ENCODE measurements at places on chromosomes 5 and 9.

DNA sequence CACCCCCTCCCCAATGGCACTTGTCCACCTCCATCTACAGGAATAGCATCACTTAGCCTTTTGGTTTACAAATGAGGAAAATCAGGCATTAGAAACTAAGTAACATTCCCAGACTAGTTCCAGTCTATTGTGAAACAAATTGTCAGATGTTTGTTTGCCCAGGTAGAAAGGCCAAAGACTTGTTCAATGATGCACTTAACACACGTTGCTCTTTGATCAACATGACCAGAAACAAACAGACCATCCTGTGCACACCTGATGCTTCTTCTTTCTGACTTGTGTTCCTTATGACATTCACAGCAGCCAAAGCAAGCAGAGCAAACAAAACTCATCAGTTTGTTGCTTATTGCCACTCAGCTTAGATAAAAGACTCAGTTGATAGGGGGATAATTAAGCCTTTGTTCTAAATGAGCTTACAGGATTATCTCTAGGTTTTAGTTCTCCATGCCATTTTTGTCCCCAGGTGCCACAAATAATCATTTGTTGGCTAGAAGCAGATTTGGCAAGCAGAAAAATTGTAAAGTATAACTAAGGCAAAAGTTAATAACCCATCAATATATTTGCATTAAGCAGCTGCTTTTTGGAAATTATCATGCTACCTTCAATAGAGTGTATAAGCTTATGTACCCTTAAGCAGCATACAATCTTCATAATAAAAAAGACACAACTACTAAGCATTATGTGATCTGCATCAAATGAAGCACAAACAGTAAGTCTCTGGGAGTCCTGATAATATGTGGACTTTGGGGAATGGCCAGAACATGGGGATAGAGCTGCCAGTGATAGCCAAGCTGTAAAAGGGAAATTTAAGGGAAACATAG lies 26.3 kb upstream of the FST start:
- DNase-seq: no peak

- DNase-seq: no peak
Observed at GRCh38 chr9:75183306-75183705, 95.0 kb downstream of the OSTF1 start.

DNA sequence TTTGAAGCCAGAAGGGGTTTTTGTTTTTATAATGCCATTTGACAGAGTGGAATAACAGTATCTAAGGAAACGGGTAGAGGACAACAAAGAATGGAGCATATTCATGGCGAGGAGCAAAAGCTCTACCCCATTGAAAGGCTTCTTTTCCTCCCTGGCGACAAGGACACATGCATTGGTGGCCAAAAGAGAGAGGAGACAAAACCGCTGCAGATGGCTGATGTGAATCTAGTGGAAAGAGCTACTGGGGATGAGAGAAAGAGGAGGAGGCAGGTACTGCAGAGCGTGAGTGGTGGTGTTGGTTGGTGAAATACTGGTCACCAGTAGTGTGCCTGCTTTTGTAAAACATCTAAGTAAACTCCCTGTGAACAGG lies 491 bp downstream of the APC start:
- DNase-seq: peak; percentile 56

GRCh38 chr5:122430319-122430586 lies 118.2 kb downstream of the SNCAIP start:
- no peak for DNase-seq

DNA sequence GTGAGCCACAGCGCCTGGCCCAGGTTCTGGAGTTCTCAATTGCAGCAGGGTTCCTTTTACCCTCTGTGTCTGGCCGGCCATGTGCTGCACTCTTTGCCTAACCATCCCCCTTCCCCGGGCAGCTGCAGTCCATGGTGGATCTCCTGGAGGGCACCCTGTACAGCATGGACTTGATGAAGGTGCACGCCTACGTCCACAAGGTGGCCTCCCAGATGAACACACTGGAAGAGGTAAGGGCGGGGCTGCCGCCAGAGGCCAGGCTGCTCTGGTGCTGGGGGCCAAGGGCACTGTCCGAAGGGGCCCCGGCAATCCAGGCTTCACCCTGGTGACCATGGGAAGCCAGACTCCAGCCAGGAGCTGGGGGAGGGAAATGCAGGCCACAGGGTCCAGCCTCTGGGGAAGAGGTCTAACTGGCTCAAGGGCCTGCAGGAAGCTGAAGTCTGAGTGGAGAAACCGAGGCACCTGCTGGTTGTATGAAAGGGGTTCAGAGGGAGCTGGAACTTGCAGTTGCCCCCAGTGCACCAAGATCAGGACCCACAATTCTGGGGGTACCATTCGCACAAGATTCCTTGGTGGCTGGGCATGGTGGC lies 18.1 kb downstream of the OLFML2A start:
- DNase-seq: no peak

DNA sequence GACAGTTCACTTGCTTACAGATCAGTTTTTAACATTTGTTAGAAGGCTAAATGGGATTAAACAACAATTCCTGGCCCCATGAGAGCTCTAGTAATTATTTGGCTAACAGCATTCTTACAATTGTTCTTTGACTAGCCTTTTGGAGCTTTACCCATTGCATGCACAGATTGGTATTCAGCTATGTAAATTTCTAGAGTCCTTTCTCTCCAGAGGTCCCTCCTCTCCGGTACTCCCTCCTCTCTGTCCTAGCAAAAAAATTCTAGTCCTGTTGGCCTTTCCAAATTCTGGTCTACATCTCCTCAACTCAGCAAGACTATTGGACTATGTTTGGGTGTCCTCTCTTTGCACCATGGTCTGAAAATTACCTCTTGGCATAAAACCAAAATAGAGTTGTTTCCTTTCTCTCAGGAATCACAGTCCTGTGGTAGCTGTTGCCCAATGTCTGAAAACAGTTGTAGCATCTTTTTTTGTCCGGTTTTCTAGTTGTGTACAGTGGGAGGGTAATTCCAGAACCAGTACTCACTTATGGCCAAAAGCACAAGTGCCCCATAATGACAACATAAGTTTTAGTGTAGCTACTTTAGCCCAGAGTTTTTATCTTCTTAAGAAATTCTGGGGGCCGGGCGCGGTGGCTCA lies 18.1 kb downstream of the SAR1B start:
- no peak for DNase-seq

DNA sequence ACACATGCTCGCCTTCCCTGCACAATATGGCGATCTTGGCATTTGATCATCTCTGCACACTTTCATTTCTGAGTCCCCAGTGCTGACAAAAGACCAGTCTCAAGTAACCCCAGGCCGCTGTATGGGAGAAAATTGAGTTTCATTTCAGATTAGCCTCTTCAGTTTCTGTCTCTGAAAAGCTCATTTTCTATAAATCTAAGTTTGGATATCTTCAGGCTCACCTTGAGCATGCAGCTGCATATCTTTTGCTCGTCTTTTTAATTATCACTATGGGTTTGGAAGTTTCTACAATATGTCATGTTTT lies 169.1 kb upstream of the MAST4 start:
- DNase-seq: no peak

GRCh38 chr5:180116077-180116999 lies 44.8 kb upstream of the RNF130 start:
- no peak for DNase-seq

DNA sequence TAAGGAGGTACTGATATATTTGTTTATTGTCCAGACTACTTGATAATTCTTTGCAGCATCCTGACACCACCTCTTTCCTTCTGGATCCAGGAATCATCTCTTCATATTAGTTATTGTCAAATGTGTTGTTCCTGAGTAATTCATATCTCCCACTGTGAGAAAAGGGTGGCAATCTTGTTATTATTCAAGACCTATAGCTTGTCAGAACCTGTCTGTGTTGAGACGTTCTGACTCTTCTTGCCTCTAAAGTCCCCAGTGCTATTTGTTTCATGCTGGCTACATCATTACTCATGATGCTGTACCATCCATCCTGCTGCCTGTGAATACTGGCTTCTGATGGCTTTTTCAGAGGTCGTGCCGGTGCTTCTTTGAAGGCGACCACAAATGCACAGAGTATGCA lies 68.7 kb upstream of the TAF11L2 start:
- DNase-seq: no peak

DNA sequence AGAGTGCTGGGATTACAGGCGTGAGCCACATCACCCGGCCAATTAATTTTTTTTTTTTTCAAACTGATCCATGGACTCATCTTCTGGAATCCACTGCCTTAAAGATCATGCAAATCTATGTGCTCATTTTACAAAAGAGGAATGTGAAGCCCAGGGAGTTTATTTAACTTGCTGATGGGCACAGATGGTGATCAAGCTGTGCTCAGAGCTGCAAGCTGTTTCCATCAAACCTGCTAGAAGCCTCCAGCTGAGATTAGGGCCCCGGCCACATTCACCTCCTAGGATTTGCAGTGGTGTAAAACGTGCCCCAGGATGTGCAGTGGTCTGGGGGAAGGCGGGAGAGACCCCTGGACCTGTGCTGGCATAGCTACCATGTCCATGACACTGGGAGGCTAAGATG lies 56.1 kb upstream of the TUT7 start:
- no peak for DNase-seq

DNA sequence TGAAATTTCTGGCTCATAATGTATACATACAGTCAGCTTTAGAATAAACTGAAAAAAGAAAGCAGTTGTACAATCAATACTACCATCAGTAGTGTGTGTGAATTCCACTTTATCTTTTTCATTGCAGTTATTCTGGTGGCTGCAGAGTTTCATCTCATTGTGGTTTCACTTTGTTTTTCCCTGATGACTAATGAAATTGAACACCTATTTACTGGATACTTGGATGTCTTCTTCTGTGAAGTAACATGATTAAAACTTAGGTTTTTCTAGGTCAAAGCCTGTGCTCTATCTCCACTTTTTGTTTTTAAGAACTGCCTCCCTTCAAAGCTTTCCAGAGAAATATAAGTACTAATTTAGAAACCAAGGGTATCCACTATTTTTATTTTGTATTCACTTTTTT lies 174.3 kb downstream of the TRPM3 start:
- no peak for DNase-seq

GRCh38 chr5:1051366-1051720 lies 42.7 kb downstream of the NKD2 start:
- DNase-seq: no peak

DNA sequence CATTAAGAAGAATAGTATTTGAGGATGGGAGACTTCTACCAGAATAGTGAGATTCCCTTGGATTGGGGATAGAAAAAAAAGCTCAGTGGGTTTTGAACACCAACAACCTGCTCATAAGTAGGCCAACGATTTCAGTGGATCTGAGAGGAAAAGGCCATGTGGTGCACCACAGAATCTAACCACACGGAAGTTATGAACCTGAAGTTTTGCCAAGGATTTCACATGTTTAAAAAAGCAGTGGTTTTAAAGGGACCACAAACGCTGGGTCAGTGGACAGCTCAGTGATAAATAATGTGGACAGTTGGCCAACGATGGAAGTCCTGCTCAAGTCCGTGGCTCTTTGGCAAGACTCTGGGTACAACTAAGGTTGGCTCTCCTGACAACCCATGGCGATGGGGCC lies 107.2 kb upstream of the TXNDC8 start:
- no peak for DNase-seq

DNA sequence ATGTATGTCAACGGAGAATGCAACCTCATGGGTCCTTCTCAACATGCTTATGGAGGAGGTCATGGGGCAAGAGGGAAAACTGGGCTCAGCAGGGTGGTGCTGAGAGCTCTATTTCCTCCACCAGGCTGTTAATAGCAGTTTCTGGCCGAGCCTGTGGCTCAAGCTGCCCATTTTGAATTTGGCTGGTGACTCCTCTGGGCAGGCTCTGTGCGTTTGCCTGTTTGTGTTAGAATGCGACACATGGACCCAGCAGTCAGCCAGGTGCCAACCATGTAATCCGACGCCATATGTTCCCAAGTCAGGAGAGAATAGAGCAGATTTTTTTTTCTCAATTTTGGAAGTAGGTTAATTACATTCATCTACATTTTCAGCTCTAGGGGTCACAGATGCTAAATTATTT lies 387.7 kb upstream of the CLINT1 start:
- DNase-seq: no peak

DNA sequence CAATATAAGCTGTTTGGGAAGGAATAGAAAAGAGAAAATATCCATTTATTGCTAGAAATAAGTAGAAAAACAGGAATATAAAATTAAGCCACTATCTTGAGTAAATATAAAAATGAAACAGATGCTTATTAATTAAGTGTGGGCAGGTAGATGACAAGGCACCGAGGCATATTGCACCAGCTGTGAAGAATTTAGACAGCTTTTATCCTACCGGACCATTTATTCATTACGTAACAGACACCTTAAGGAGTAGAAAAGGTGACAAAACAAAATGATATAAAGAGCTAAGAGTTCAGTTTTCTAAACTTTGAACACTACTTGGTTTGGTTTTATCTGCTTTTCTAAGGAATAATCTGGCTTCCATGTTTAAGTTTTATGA lies 404.1 kb downstream of the PTPRD start:
- DNase-seq: no peak

GRCh38 chr9:124009531-124010217 lies 1.9 kb upstream of the LHX2 start:
- no peak for DNase-seq

- DNase-seq: no peak
Observed at GRCh38 chr5:158736150-158736870, 363.4 kb downstream of the EBF1 start.

DNA sequence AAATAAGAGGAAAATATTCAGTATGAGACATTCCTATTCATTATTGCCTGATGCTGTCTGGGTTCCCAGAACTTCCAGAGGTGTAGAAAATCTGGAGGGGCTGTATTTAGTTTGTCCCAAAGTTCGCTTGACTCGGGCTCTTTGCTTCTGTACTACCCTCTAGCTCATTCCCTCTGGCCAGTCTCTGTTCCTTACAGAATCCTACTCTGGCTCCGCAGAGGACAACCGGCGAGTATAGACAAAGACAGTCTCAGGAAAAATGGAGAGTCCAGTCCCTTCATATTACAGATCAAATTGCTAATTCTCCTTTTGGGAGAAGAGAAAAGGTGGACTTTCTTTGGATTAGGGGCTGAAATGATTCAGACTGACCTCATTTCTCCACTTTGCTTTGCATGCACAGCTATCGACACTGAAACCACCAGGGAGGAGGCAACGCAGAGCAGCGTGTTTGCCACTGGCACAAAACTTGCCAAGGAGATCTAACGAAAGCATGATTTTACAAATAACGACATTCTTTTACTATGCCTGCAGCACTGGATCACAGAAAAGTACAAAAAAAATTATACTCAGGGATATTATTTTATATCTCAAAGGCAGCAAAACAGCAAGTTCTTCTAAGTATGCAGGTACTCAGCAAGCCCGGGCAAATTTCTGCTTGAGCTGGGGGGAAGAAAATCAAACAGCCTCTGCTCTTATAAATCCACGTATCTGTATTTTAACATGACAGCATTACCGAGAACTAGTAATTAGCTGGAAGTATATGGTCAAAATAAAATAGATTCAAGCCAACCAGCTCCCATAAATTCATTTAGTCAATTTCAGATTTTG lies 279.7 kb downstream of the NPR3 start:
- no peak for DNase-seq

GRCh38 chr9:114897196-114897595 lies 33.2 kb downstream of the TNFSF8 start:
- DNase-seq: no peak

- DNase-seq: no peak
Observed at GRCh38 chr9:134965411-134965810, 47.7 kb upstream of the FCN1 start.
